Osteoblast (primary cell): ENCODE measurements at places on chromosomes 12 and 14. TPM values are rescaled to one million over a fixed set of nuclear protein-coding genes. Genes with fewer than 3 reads are reported as not detected.

The POTEG gene
- total RNA-seq, result 0.29 and 0.36 TPM in 2 replicates

The SMCO2 gene
- total RNA-seq, result 0.72 and 0.88 TPM in 2 replicates

The CYP27B1 gene
- 0.29 and 0.36 TPM in 2 replicates for total RNA-seq

The KLHL33 gene
- total RNA-seq, result 0.36 and 0.59 TPM in 2 replicates

The FBLN5 gene
- total RNA-seq, result 22.1 and 27.7 TPM in 2 replicates

The C2CD5 gene
- total RNA-seq, result 22.1 and 25.0 TPM in 2 replicates

The ANP32D gene
- total RNA-seq, result not detected in 2 replicates

The POTEM gene
- not detected in 2 replicates for total RNA-seq

The AP4S1 gene
- total RNA-seq, result 5.4 and 7.4 TPM in 2 replicates

The SERPINA5 gene
- 0.36 and 0.59 TPM in 2 replicates for total RNA-seq

The TOGARAM1 gene
- 25.6 and 27.1 TPM in 2 replicates for total RNA-seq

The SPIC gene
- total RNA-seq, result not detected in 2 replicates

The KRT85 gene
- not detected in 2 replicates for total RNA-seq

The PKP2 gene
- total RNA-seq, result under 0.01 and 0.29 TPM in 2 replicates

The GDF3 gene
- total RNA-seq, result not detected in 2 replicates

The SYNDIG1L gene
- total RNA-seq, result not detected in 2 replicates

The RACGAP1 gene
- total RNA-seq, result 12.7 and 16.5 TPM in 2 replicates

The TCHP gene
- total RNA-seq, result 7.7 and 8.7 TPM in 2 replicates

The SDR9C7 gene
- total RNA-seq, result not detected in 2 replicates

The TCL1B gene
- not detected in 2 replicates for total RNA-seq

The SMCO3 gene
- total RNA-seq, result under 0.01 TPM in 1 of 2 replicates, not detected in the other

The FAM181A gene
- total RNA-seq, result not detected in 2 replicates

The OR6C2 gene
- total RNA-seq, result not detected in 2 replicates

The LRP1-AS gene
- not detected in 2 replicates for total RNA-seq

The SOCS2 gene
- total RNA-seq, result 32.6 and 40.7 TPM in 2 replicates

The C12orf57 gene
- 81.4 and 93.4 TPM in 2 replicates for total RNA-seq

The CCDC196 gene
- total RNA-seq, result not detected in 2 replicates

The USP44 gene
- under 0.01 and 0.36 TPM in 2 replicates for total RNA-seq
